CD4-positive, alpha-beta T cell treated with Interleukin-17A for 1 hour (primary cell): ENCODE measurements at places on chromosomes 3 and 15.

- DNase-seq, result no peak
Measured at GRCh38 chr15:69626095-69627066, 173.8 kb downstream of the RPLP1 start.

DNA sequence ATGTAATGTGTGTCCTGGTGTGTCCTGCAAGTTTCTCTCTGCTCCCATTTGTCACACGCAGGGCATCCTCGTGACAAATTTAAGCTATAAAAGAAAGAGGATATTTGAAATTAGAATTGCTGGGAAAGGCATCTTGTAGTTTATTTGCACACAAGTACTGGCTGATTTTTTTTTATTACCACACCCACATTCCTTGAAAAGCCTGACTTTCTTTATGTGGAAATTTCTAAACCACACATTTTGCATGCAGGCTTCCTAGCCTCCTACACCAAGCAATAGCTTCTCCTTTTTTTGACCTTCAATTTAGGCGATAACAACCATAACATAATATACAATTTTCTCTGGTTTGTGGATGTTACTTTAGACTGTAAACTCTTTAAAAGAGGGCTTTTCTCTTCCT, 126.1 kb downstream of the SERPINI1 start:
- no peak for DNase-seq

GRCh38 chr15:92629975-92630626, 25.5 kb downstream of the FAM174B start:
- no peak for DNase-seq

DNA sequence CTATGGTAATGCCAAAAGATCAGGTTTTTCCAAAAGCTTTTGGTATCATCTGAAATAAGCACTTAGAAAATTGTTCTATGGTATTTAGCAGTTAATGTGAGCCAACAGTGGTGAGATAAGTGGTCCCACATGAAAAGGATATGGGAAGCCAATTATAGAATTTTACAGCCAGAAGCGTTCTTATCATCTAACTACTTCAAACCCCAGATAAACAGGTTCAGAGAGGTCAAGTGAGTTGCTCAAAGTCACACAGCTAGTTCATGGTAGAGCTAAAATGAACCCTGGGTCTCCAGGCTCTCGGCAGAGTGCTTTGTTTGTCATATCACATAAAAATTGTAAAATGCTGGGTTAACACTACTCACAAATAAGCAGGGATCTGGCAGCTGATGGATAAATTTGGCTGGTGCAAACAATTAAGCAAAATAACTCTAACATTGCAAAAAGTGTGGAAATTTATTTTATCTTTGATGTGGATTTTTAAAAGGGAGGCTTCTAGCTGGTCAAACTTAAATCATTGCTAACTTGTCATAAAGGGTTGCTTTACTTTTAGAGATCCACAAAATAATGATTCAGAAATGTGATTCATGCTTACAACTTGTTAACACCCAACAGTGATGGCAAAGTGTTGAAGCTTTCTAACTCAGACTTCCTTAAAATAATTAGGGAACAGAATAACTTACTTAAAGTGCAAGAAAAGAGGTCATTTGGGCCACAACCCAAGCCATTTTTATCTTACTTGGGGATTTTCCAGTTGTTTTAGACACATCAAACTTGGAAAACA, 202.8 kb upstream of the TBC1D5 start:
- DNase-seq, result no peak
